NCI-H1092 (cell line): ENCODE measurements at places on chromosomes 5 and 9.

- DNase-seq = no peak
These were observed 176.9 kb upstream of the SLC12A2 start for GRCh38 chr5:127906562-127907204.

- DNase-seq = no peak
These were observed 374.2 kb downstream of the EFNA5 start for GRCh38 chr5:107296572-107296971.

- DNase-seq = no peak
These were observed 12.8 kb upstream of the NUP214 start for GRCh38 chr9:131112374-131113154.

DNA sequence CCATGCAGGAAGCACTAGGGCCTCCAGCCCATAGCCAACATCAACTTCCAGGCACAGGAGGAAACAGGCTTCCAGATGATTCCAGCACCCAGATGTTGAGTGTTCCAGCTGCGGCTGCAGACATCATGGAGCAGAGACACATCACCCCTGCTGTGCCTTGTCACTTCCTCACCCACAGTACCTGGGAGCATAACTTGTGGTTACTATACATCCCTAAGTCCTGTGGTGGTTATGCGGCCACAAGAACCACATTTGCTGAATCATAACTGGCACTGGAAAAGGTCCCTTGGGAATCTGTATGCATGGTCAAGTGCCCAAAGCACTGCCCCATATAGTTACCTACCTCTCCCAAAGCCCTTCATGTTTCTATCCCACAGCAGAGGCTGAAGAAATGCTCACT lies 56.6 kb downstream of the WHRN start:
- DNase-seq = no peak
